ENCODE measurements at places on chromosomes 2 and 18.

GRCh38 chr2:6982934-6983589 is 65.8 kb downstream of the RNF144A start:
- DNase-seq = no peak

GRCh38 chr2:215532844-215533243 is 97.0 kb upstream of the FN1 start:
- no peak for DNase-seq

GRCh38 chr18:49059028-49059834 is 108.5 kb upstream of the SMAD7 start:
- DNase-seq = no peak

DNA sequence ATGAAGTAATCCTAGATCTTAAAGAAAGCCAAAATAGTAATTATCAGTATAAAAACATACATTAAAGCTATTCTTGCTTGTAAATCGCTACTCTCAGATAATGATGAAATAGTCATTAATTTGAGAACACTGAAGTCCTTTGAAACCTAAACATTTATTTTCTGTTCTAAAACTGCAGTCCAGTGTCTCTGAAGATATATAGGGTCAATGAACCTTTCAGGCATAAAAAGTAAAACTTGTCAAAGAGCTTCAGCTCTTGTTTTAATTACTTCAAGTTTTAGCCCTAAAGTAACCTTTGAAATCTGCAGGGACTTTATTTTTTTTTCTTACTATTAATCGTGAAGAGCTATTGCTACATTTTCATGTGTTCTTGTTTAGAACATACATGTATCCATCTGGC is 116.3 kb downstream of the KYNU start:
- DNase-seq = no peak

DNA sequence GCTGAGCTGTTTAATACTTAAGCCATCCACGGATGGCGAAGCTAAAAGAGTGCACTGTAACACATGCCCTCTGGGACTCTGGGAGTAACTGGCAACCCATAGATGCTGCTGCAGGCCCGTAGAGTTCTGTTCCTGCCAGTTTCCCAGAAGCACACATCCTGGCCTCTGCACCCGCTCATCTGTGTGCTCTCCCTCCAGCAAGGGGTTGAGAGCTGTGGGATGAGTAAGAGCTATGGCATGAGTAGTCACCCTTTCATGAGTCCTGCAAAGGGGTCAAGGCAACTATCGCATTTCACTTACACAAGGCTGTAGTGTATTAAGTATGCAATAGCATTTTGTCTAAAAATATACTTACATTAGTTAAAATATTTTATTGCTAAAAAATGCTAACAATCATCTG is 1341.8 kb upstream of the NXPH2 start:
- DNase-seq = no peak

DNA sequence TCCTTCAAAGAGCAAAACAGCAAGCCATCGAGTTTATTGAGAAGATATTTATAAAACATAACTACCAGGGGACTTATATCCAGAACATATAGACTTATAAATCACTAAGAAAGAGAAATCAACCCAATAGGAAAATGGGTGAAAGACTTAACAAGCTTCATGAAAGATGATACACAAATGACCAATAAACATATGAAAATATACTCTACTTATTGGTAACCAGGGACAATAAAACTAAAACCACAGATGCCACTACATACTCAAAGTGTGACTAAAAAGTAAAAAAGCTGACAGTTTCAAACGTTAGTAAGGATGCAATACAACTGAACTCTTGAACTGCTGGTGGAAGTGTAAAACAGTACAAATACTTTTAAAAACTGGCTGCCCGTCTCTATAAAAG is 154.3 kb downstream of the TMEM163 start:
- no peak for DNase-seq

- no peak for DNase-seq
Measured at GRCh38 chr18:57436965-57437333, 1.8 kb downstream of the ONECUT2 start.

- no peak for DNase-seq
Measured at GRCh38 chr18:50751490-50751889, 68.3 kb downstream of the MRO start.

DNA sequence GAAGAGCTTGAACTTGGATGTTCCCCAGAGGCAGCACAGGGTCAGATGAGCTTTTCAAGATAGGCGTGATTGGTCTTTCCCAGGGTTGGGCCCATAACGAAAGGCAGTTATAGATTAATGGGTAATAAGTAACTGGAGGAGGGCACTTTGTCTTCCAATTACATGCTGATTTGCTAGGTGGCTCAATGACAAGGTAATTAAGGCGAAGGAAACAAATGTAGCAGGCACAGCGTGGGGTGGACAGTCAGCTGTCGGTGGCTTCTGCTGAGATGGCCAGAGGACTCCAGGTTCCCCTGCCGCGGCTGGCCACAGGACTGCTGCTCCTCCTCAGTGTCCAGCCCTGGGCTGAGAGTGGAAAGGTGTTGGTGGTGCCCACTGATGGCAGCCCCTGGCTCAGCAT is at the start of gene UGT1A4:
TSS of gene UGT1A4 (plus strand) at position 185 of the 400 bp plus-strand sequence. CDS start at position 270, 85 bp downstream.
- no peak for DNase-seq

GRCh38 chr2:23506531-23507266 is 121.7 kb downstream of the KLHL29 start:
- DNase-seq = no peak

GRCh38 chr2:168127371-168127770 is 120.0 kb downstream of the STK39 start:
- no peak for DNase-seq

- DNase-seq = no peak
Measured at GRCh38 chr2:29706171-29706720, 215.1 kb downstream of the ALK start.

DNA sequence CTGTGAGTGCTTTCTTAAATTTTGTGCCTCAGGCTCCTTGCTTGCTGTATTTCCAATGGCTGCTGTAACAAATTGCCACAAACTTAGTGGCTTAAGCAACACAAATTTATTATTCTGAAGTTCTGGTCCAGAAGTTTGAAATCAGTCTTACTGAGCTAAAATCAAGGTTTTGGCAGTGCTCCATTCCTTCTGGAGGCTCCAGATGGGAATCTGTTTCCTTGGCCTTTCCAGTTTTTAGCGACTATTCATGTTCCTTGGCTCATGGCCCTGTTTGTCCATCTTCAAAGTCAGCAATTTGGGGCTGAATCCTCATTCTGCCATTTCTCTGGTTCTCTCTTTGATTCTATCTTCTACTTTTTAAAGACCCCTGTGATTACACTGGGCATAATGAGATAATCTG is 31.8 kb downstream of the STRADB start:
- no peak for DNase-seq

DNA sequence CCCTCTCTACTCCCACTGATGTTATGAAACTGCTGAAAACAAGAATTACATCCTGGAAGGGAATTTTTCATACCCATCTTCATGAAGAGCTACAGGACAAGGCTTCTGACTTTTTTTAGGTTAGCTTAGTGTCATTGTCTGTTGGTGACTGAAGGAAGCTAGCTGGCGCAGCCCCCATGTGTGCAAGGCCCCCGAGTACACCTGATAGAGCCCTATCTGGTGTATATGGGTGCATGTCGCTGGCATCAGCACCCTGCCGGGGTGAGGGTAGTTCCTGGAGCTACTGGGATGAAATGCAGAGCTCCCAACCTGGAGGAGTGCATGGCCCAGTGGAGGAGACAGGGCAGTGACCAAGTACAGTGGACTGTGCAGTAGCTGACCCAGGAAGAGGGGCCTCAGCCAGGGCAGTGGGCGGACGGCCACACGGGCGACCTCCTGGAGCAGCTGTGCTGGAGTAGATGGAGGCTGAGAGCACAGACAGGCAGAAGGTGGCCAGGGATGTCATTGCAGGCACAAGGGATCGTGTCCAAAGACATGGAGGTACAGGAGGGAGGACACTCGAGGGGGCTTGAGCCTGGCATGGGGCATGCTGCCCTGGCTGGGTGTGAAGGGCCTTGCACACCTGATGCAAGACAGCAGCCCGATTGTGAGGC is 12.1 kb downstream of the IMPA2 start:
- DNase-seq = no peak

- no peak for DNase-seq
Measured at GRCh38 chr2:113122364-113122763, 5.0 kb upstream of the IL1RN start.

DNA sequence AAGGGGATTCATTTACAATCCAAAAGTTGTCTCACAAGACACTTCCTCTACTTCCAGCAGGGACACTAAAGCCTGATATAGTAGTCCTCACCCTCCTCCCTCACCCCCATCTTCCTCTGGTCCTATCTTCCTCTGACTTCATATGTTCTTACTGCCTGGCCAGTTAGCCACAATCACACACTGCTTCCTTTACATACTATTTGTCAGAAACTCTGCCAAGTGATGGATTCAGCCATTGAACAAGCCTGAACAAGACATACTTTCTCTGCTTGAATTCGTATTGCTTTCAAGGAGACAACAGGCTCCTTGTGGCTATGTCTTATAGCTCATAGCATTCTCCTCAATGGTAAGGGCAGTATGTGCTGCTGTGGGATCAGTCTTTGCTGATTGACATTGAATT is 672.2 kb downstream of the BCL11A start:
- DNase-seq = no peak

DNA sequence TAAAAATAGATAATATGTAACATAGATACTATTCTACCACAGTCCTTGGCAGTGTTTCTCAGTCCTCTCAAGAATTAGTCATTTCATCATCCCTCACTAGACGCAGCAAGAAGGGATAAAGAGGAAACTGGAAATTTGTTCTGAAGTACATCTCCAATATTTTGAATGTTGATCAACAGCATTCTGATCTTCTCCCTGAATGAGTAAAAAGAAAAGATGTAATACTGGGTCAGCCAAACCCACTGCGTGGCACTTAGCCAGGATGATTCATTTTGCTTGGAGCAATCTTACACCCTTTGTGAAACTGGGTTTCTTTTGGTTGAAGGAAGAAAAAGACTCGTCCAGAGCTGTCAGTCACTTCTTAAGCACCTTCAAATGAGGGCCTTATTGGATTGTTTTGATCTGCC is 54.1 kb downstream of the TAF1B start:
- no peak for DNase-seq

DNA sequence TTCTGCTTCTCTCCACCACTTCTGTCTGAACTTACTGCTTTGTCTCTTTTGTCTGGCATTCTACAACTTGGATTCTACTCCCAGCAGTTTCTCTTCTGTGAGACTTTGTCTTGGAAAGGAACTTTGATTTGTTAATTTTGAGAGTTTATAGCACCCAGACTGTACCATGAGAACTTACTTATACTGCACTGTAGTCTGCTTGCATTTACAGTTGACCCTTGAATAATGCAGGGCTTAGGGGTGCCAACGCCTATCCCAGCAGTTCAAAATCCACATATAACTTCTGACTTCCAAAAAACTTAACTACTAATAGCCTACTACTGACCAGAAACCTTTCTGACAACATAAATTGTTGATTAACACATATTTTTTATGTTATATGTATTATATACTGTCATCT is 55.5 kb downstream of the DYNC1I2 start:
- no peak for DNase-seq
